ENCODE measurements at places on chromosomes 3 and 15.

DNA sequence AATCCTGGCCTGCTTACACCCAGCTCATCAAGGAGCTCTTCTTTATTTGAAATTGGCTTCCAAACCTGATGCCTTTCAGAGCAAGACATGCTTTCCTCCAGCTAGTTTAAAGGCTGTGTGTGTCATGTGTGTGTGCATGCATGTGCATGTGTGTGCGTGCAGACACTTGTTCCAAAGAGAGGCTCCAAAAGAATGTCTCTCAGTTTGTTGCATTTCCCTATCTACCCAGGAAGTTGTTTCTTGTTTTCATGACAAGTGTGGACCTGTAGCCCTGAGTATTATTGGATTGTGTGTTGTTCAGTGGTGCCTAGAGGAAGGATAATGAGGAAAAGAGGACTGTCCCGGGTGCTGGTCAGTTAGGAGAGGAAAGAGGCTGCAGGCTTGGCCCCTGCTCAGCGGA, 240.0 kb downstream of the THSD4 start:
- DNase-seq = no peak

DNA sequence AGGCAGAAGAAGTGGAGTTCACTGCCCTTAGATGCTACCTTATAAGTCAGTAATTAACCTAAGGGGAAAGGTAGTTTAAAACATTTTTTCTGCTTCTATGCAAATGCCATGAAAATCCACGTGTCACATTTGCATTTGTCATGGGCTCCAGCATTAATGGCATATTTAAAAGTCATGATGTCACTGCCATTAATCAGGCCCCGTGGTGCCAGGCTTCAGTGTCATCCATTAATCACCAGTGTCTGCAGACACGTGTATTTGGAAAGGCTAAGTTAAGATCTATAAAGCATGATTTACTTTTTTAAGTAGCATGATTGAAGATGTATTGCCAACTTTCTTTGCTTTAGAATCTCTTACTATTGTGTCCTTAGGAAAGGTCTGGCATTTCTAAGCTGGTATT, 857.8 kb downstream of the TUSC7 start:
- DNase-seq = peak; percentile 30

- DNase-seq = no peak
Observed at GRCh38 chr3:17850448-17850847, 108.0 kb upstream of the TBC1D5 start.

DNA sequence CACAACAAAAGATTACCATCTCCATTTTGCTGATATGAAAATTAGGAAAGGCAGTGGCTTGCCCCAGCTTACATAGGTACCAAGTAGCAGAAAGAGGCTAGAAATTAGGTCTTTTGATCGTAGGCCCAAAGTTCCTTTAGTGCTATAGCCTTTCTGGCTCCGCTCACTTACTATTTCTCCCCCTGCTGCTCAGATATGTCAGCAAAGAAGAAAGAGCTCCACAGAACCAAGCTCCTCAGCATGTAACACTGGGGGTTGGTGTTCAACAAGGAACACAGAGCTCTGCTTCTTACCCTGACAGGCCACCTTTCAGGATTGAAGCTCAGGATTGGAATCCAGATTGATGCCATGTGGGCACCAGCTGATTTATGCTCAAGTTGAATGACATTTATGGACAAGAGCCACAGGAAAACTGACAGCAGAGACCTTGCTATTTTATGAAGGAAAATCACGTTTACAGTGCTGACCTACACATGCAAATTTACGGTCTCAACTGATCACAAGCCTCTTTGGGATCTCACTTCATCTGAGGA, 6.1 kb upstream of the IL12A start:
- DNase-seq = no peak

GRCh38 chr3:48748754-48749153, 31.7 kb upstream of the IP6K2 start:
- DNase-seq = no peak

DNA sequence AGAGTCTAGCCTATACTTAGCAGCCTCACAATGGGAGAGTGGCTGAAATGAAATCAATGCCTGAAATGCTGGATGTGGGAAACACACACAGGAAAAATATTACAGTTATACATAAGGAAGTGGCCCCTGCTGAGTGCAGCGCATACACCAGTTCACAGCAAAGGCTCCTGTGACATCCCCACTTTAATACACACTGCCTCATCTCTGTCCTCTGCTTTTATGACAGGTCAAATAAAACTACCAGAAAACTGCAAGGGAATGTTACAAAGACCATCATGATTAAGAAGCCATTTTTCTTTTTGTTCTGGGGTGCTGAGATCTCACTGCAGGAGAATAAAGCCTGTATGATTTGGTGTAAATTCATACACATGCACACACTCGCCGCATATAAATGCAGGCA, 214.3 kb downstream of the ARRDC4 start:
- no peak for DNase-seq

- DNase-seq = no peak
Observed at GRCh38 chr3:188775412-188775811, 396.4 kb upstream of the TPRG1 start.
